ENCODE measurements at places on chromosomes 3 and 15. TPM values are rescaled to one million over a fixed set of nuclear protein-coding genes. Genes with fewer than 3 reads are reported as not detected.

GRCh38 chr15:87626860-87627259 is 629.7 kb downstream of the NTRK3 start:
- H3K27ac ChIP-seq, result no peak overlapping the region
- H3K27me3 ChIP-seq, result no peaks in the 10 kb centered on the region
- H3K36me3 ChIP-seq, result no peaks in the 10 kb centered on the region
- H3K4me1 ChIP-seq, result no peaks in the 10 kb centered on the region
- no peak for DNase-seq

GRCh38 chr3:128505771-128506170 is 12.8 kb upstream of the GATA2 start:
- H3K4me3 ChIP-seq, result no peak overlapping the region
- H3K27me3 ChIP-seq, result peaks cover 15% of the 10 kb centered on the region
- H3K27ac ChIP-seq, result no peak overlapping the region
- H3K4me1 ChIP-seq, result no peaks in the 10 kb centered on the region
- no peak for DNase-seq
- no peaks in the 10 kb centered on the region for H3K36me3 ChIP-seq

- peaks cover 51% of the 10 kb centered on the region for H3K4me1 ChIP-seq
- DNase-seq, result no peak
- H3K27ac ChIP-seq, result no peak overlapping the region
- H3K27me3 ChIP-seq, result peaks cover 86% of the 10 kb centered on the region
- H3K36me3 ChIP-seq, result no peaks in the 10 kb centered on the region
Observed at GRCh38 chr3:169663951-169664820, 674 bp upstream of the MECOM start.

DNA sequence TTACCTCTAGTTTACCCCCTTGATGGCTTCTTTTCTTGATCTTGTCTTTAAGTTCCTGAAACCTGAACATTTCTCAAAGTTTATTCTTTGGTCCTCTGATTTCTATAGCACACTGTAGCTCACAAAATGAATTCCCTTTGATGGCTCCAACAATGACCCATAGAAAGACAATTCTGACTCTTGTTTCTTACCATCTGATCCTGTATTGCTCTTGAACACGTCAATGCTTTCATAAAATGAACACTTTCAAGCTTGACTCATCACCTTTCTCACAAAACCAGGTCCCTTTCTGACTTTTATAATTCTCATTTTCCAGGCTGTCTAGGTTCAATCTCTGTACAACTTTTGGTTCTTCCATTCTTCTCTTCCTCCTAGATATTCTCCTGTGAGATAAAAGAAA is 5.7 kb upstream of the GAP43 start:
- H3K27me3 ChIP-seq, result peaks cover 3% of the 10 kb centered on the region
- no peaks in the 10 kb centered on the region for H3K36me3 ChIP-seq
- DNase-seq, result no peak

- peak; percentile 88 for DNase-seq
- H3K36me3 ChIP-seq, result peaks cover 10% of the 10 kb centered on the region
- no peaks in the 10 kb centered on the region for H3K27me3 ChIP-seq
- H3K27ac ChIP-seq, result peak within 1 kb of the TSS; percentile 99
- peak within 1 kb of the TSS; percentile 92 for H3K4me3 ChIP-seq
Observed at GRCh38 chr3:39383045-39383880, at the start of gene SLC25A38. Gene SLC25A38 (plus strand): TSS chr3:39383370. CDS start chr3:39383725, 355 bp downstream.

DNA sequence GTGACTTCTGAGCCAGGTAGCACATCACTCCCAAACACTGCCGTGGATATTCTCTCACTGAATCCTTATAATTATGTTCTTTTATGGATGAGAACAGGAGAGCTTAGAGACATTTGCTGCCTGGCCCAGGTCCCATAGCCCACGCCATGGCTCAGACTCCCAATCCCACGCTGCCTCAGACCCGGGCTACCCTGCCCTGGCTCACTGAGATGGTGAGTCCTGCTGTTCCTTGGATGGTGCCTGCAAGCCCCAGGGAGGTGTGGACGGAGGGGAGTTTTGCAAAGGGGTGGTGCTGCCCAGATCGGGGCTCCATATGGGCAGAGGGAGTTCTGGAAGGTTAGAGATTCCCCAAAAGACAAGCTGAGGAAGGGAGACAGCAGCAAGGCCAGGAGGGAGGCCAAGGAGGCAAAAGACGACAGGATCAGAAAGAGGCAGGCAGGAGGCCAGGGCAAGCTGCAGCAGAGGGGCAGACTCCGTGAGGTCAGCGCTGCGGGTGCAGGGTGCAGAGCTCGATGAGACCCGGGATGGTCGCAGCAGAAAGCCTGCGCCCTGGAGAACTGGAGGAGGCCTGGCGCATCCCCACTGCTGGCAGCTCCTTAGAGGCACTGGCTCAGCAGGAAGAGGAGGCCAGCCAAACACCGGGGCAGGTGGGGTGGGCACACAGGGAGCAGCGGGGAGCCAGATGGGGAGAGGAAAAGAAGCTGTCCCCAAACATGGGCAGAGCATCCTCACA is 95.7 kb upstream of the ALDH1A3 start:
- no peak overlapping the region for H3K4me3 ChIP-seq
- H3K4me1 ChIP-seq, result no peaks in the 10 kb centered on the region
- no peaks in the 10 kb centered on the region for H3K27me3 ChIP-seq
- no peaks in the 10 kb centered on the region for H3K36me3 ChIP-seq

Gene LYZL4
- not detected for total RNA-seq

All from activated CD4-positive, alpha-beta memory T cell treated with anti-CD3 and anti-CD28 coated beads, Interleukin-2, amount 10 ng/mL, durations not matched to agents 7 days and 5 days (primary cell).